ENCODE measurements at places on chromosomes 6 and 20.
A peak's percentile ranks its signal among the peaks of the same experiment; 100 is the strongest.

- DNase-seq: no peak
These were observed 241.8 kb downstream of the ANKRD60 start for GRCh38 chr20:57986666-57987065.

DNA sequence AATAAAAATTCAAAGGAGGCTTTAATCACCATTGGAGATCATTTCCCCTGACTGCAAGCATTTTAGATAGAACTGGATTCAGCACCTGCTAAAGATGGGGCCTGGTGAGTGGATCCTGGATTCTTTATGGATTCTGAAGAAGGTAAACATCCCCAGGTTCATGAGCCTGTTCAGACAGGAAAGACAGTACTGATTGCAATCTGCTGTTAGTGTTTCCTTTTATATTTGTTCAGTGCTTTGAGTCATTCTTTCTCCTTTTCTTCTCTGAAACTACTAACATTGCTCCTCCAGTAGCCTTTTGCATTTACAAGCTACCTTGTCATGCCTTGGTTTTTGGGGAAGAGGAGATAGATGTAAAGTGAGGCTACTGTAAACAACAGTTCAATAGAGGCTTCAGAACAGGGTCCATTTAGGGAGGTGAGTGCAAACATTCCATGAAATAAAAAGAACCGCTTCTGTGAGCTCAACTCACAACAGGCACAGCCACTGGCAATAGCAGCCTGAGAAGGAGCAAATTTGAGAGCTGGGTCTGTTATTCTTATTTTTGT is 66.4 kb upstream of the PRL start:
- DNase-seq: no peak

- DNase-seq: peak; percentile 10
These were observed 130.1 kb downstream of the NFATC2 start for GRCh38 chr20:51412333-51412871.

DNA sequence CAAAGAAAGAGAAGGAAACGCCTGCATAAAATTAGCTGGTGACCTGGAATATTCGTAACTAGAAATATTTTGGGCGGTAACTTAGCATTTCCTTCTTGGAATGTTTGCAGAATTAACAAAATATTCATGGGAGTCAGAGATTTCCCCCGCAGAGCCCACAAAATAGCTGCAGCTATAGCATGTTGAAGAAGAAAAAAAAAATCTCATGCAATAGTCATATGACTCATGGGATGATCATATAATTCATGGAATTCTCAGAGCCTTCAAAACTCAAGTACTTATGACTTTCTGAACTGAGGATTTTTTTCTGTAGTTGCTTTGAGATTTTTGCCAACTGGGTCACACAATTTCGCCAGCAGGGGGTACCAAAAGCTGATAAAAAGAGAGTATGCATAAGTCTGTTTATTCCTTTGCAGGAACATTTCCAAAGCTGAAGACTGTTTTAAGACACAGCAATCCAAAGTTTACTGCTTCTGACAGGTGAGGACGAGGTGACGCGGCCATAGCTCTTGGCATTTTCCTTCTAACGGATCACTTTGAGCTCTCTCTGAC is 586.0 kb upstream of the CHD6 start:
- DNase-seq: no peak

DNA sequence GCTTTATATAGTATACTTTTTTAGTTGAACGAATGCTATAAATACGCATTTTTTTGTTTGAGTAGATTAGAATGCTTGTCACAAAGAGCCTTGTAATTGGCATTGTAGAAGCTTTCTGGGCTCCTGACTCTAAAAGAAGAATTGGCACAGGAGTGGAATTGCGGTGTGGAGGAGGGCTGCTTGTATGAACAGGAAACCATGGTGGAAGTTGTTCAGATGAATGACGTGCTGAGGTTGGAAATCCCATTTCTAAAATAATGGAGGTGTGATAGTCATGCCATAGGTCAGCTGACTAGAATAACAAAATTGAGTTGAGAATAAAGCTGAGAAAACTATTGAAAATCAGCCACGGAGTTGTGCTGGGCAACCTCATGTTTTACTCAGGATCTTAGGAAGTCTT is 174.9 kb downstream of the QKI start:
- no peak for DNase-seq

DNA sequence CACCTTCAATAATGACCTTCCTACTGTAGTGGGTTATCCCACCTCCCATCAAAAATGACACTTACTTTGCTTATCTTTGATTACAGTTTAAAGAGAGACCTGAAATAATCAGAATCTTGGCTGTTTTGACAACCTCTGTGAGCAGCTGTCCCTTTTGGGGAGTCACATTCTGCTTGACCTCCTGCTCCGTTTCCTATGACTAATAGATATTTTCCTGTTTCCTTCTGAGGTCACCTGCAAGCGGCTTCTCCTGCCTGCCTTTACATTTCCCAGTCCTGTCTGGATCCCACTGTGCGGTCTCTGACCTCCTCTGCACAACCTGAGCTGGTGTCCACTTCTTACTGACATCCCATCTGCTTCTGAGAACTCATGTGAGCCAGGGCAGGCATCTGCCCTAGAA is 54.2 kb downstream of the TRAM2 start:
- DNase-seq: no peak

DNA sequence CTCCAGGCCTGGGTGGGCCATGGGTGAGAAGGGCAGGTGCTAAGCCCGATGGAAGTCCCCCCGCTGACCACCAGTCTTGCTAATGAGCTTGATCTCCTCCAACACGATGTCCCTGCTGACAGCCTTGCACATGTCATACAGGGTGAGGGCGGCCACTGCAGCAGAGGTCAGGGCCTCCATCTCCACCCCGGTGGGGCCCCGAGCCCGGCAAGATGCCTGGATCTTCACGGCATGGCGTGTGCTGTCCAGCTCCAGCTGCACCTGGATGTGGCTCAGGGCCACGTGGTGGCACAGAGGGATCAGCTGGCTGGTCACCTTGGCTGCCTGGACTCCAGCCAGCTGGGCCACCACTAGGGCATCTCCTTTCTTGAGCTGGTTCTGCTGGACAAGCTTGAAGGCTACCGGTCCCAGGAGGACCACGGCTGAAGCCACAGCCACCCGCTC is 27.9 kb downstream of the MOCS1 start:
- no peak for DNase-seq

DNA sequence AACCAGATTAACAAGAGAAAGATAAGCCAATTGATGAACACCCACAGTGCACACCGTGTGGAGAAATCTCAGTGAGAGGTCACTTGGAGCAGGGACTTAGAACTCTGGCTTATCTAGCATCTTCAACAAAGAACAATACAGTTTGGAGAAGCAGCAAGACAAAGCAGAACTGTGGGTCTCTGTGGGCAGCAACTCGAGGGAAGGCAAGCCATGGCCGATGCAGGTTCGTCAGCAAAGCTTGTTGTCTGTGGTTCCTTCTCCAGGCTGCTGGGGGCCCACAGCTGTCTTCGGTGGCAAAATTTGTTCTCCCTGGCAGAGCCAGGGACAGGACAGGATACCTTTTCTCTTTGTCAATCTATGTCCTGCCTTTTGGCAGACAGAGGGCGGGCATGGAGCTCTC is 22.1 kb downstream of the RPP40 start:
- no peak for DNase-seq

DNA sequence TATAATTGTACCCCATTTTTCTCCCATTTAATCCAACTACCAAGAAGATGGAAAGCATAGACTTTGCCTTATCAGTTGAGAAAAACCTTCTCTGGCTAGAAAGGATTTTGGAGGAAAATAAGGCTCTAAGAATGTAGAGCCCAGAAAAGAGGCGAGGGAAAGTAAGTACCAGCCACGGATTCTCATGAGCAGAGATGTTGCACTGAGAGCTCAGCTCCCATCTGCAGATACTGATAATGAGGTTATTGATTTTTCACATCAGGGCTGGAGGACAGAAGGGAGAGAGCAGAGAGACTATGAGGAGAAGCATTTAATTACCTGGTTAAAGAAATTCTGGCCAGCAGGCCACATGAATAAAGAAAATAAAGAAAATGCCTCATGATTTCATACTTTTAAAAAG is 104.4 kb upstream of the FAM184A start:
- DNase-seq: no peak

DNA sequence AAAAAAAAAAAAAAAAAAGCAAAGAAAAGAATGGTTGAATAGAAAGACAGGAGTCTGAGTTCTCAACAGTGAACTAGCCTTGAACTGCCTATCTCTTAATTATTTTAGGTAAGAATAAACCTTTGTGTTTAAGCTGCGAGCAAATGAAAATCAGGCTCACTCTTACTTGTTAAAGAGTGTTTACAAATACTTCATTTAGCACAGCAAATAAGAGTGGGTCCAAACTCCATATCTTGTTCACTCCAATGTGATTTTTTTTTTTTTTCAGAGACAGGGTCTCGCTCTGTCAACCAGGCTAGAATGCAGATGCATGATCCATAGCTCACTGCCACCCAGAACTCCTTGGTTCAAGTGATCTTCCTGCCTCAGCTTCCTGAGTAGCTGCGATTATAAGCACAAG is 11.9 kb downstream of the MCM9 start:
- DNase-seq: no peak

GRCh38 chr6:125257351-125257750 is 44.4 kb downstream of the HDDC2 start:
- no peak for DNase-seq

DNA sequence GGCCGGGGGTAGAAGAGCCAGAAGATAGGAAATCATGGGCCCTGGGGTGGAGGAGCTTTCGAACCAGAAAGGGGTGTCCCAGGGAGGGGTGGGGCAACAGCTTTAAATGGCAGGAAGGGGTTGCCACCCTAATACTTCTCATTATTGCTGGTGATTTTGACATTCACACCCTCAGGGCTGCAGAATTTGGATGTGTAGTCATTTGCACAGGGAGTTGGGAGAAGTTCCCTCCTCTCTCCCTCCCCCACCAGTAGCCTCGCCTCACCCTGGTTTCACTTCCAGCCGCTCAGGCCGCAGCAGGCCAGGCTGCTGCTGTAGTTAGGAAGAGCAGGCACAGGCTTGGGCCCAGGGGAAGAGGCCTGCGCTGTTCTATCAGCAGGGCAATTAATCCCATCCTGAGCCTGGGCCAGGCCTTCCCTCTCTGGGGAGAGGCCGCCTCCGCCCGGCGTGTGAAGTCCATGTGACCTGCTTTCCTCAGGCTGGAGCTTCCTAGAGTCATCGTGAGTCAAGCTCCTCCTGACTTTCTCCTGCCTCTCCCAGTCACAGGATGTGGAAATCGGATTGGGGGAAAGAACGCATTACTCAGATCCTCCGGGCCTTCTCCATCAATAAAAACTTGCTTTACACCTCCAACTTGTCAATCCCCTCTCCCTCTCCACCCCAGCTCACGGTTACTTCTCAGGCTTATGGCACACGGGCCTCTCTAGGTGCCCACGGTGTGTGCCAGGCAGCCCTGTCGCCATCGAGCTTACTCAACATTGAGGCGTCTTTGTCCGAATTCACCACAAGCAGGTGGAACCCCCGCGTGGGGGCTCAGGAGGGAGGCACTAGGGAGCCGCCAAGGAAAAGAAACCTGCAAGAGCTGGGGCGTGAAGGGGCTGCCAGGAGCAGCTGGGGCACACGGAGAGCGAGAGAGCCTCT is 7.8 kb downstream of the ADTRP start:
- DNase-seq: no peak

DNA sequence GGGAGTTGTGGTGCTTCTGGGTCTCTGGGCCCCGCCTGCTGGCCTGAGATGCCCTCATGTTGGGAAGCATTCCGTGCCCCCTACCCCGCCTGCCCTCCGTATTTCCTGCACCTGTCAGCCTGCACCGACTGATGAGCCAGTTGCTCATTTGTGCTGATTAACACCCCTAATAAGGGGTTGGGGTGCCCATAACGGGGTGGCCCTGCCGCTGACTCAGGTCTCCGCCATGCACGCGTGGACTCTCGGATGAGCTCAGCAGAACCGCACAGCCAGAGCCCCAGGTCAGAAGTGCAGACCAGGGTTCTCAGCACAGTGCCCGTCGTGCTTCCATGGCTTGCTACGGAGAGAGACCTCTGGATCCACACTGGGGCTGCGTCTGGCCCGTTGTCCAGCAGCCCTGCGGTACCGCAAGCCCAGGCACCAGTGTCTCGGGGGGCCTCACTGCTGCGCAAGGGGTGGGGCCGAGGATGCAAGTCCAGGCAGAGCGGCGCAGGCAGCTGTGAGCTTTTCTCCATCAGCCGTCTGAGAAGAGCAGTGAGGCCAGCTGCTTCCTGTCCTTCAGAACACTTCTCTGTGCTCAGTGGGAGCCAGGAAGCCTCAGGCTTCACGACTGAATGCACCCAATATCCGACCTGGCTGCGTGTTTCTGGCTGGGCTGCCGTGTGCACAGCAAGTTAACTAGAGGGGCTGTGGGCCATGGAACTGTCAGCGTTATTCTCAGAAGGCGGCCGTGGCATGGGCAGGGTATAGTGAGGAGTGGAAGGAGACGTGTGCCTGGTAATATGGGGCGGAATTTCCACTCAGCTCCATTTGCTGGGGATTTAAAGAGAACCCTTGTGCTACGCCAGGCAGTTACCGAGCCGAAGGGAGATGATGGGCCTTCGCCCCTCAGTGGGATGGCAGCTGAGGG is 18.6 kb downstream of the MTG2 start:
- no peak for DNase-seq

Data from cerebellar nuclear complex (tissue), 1 donor.